ENCODE measurements at places on chromosomes 5 and 9. TPM values are rescaled to one million over a fixed set of nuclear protein-coding genes. Genes with fewer than 3 reads are reported as not detected.
A peak's percentile ranks its signal among the peaks of the same experiment; 100 is the strongest.

The PCDHAC2 gene
- total RNA-seq, result 33.5 TPM

DNA sequence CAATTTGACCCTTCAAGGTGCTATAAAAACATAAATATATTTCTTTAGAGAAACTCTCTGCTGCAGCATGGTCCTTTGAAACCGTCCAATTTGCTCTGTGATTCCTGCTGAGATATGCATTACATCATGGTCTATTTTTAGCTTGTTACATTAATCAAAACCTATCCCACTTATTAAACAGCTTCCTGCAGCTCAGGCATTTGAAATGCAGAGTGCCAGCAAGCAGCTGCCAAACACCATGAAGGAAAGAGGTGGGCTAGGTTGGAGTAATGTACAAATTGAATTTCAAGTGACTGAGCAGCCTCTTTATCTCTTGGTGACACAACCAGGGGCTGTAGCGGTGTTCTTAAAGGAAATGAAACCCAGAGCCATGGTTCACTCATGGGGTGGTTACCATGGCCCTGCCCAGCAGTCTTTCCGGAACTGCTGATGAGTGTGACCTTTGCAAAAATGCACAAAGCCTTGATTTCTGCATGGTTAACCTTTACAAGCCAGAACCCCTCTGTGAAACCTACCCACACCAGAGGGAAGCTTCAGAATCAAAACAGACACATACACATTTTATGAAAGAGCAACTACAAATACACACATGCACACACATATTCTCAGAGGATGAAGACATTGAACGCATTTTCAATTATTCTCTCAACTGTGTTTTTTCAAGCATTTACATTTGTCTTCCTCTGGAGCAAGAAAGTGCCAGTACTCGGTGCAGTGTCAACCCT lies 155.8 kb upstream of the ZNF608 start:
- DNase-seq, result no peak

- no peak for DNase-seq
These were observed 49.4 kb upstream of the NEURL1B start for GRCh38 chr5:172591636-172592035.

DNA sequence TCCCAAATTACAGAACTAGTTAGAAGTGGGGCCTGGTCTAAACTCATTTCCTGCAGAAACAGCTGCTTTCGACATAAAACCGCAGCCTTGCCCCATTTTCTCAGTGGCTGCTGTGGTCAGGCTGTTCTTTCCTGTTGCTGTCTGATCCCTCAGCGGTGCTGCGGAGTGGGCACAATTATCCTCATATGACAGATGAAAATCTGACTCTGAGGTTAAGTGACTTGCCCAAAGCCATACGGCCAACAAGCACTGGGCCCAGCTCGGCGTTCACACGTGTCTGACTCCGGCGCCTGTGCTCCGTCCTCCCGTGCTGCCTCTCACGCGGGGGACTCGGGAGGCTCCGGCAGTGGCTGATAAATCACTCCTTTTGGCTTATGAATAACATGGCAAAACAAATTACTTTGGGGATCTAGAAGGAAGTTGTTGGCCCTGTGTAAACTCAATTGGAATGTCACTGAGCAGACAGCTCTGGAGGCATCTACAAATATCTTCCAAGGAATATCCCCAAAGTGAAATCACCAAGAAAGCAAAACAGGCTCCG lies 142.6 kb upstream of the LMX1B start:
- DNase-seq, result peak; percentile 25

DNA sequence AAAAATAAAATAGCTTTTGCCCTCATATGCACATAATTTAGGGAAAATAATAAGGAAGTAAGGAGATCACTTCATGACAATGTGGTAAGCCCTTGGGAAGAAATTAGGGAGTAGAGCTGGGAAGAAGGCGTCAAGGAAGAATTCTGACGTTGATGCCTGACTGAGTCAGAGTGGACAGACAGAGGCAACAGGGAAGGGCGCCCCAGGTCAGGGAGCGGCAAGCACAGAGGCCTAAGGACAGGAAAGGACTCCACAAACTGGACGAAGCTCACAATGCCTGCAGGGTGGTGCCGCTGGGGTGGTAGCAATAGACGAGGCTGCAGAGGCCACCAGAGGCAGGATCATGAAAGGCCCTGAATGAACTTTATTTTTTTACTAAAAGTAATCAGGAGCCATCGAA lies 7.6 kb downstream of the DRD1 start:
- DNase-seq, result no peak

DNA sequence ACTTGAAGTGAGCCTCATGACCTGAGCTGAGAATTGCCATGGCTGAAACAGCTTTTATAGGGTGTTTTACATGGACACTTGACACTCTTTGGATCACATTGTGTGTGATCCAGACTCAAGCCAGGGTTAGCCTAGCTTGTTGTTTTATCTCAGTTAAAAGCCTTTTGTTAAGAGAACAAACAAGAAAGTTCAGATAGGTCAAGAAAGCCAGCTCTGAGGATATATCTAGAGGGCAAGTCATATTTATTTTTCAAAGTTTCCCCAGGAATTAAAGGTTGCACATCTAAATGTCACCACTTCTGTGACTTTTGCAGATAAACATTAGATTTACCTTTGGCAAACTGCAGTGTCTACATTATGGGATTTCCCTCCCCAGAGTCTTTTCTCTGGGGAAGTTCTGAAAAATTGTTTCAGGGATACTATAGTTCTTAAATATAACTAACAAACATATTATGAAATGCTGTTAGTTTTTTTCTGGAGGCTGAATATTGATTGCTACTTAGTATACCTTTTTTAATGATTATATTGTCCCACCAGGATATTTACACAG lies 134.5 kb downstream of the C9orf152 start:
- no peak for DNase-seq

Measured in occipital lobe (tissue), 3 donors.